ENCODE measurements at places on chromosomes 3 and 15. TPM values are rescaled to one million over a fixed set of nuclear protein-coding genes. Genes with fewer than 3 reads are reported as not detected.

FOXL2NB gene
- not detected for total RNA-seq

ATP1B3 gene
- 68.4 TPM for total RNA-seq

ERICH6 gene
- total RNA-seq, result 0.11 TPM

SLC28A2 gene
- not detected for total RNA-seq

AVEN gene
- total RNA-seq, result 12.9 TPM

ANKRD63 gene
- total RNA-seq, result not detected

CA12 gene
- 21.9 TPM for total RNA-seq

WDR93 gene
- 2.3 TPM for total RNA-seq

VGLL3 gene
- total RNA-seq, result 13.9 TPM

HDC gene
- total RNA-seq, result 0.45 TPM

DNA sequence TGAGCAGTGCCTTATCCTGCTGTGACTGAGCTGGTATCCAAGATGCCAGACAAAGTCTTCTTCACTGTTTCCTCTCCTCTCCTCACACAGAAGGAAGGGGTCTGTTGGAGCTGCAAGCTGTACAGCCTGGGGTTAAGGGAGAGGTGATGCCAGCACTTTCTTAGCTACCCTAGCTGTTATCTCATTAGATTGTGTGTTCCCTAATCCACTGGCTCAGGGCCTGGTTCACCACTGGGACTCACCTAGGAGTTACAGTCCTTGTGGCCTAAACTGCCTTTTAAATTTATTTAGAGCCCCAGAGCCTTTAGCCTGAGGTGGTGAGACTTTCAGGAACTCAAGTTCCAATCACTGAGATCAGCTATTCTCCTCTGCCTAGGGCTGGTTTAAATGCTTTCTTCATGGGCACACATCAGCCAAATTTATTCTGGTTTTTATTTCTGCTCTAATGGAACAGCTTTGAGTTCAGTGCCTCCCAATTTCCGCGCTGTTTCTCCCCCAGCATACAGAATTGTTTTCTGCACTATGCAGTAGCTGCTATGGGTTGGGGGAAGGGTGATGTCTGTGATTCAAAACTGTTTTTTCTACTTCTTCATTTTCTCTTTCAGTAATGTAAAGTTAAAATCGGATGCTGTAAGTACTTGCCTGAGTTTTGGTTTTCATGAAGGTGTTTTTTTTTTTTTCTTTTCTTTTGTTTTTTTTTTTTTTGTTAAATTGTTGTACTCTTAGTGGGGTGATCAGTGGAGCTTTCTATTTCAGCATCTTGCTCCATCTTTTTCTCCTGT lies 198.8 kb downstream of the DOCK3 start:
- no peaks in the 10 kb centered on the region for H3K36me3 ChIP-seq
- no peak for DNase-seq
- H3K27me3 ChIP-seq, result no peaks in the 10 kb centered on the region
- no peak overlapping the region for H3K4me3 ChIP-seq

DNA sequence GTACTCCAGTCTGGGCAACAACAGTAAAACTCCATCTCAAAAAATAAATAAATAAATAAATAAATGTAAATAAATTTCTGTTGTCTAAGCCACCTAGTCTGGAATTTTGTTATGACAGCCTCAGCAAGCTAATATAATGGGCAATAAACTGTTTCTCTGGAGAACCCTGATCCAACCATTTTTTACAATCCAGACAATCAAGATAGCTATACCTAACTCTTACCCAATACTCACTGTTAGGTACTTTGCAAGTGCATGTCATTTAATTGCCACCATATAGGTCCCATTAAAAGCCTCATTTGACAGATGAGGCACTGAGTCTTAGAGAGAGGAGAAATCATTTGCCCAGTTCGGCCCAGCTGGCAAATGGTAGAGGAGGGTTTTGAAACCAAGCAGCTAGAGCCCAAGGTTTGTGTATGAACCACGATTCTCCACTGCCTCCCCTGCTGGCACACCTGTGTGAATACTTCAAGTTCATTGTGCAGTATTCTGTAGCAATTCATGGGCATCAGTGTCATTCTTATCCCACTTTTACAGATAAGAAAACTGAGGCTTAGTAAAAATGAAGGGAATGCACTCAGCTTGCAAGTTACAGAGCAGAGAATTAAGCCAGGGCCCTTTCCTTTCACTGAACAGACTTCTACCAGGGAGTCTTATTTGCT lies 107.0 kb upstream of the UBE2E1 start:
- no peak overlapping the region for H3K27ac ChIP-seq
- H3K4me3 ChIP-seq, result no peak overlapping the region
- H3K36me3 ChIP-seq, result no peaks in the 10 kb centered on the region
- H3K4me1 ChIP-seq, result peaks cover 4% of the 10 kb centered on the region
- DNase-seq, result no peak
- H3K27me3 ChIP-seq, result no peaks in the 10 kb centered on the region

DNA sequence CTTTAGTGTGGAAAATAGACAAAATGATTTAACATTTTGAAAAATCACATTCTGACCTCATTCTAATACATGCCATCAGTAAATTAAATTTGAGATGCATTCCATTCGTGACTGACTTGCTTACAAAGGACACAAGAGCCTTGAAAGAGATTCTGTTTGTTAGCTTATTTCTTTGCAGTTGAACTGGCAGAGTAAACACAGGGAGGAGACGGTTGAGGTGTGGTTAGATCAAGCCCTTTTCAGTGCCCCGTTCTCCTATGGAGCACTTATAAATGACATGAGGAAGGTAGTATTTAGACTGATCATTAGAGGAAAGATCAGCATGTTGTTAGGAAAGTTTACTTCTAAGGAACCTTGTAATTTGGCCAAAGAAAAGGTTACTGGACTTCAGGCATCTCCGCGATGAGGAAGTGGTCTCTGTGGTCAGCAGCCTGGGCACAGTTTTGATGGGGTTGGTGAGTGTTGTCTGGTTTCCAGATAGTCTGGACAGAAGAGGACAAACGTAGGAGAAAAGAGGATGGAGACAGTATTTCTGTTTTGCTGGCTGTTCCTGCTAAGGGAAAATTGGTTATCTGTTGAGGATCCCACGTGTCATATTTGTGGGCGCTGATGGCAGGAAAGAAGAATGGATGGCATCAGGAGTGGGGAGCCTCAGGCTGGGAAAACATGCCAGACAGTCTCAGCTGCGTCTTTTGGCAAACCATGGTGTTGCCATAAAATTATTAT lies 328.9 kb upstream of the TBL1XR1 start:
- H3K4me3 ChIP-seq, result no peak overlapping the region
- H3K36me3 ChIP-seq, result no peaks in the 10 kb centered on the region
- H3K27ac ChIP-seq, result peak overlapping the region; percentile 21
- DNase-seq, result no peak

GRCh38 chr3:127730171-127730570 lies 57.4 kb downstream of the ABTB1 start:
- H3K4me3 ChIP-seq, result no peak overlapping the region
- no peak overlapping the region for H3K27ac ChIP-seq
- no peaks in the 10 kb centered on the region for H3K27me3 ChIP-seq
- peaks cover 12% of the 10 kb centered on the region for H3K4me1 ChIP-seq

- no peak overlapping the region for H3K27ac ChIP-seq
- H3K36me3 ChIP-seq, result no peaks in the 10 kb centered on the region
- no peak for DNase-seq
- H3K4me3 ChIP-seq, result no peak overlapping the region
These were observed 48.5 kb downstream of the IQSEC1 start for GRCh38 chr3:13024765-13025065.

GRCh38 chr15:62087671-62088352 lies 21.0 kb downstream of the C2CD4A start:
- no peaks in the 10 kb centered on the region for H3K36me3 ChIP-seq
- H3K4me3 ChIP-seq, result no peak overlapping the region
- no peak overlapping the region for H3K27ac ChIP-seq
- no peak for DNase-seq
- no peaks in the 10 kb centered on the region for H3K27me3 ChIP-seq
- no peaks in the 10 kb centered on the region for H3K4me1 ChIP-seq

- peaks cover 5% of the 10 kb centered on the region for H3K36me3 ChIP-seq
- no peak for DNase-seq
- H3K4me3 ChIP-seq, result no peak overlapping the region
- no peaks in the 10 kb centered on the region for H3K4me1 ChIP-seq
- H3K27me3 ChIP-seq, result no peaks in the 10 kb centered on the region
- no peak overlapping the region for H3K27ac ChIP-seq
These were observed 18.9 kb downstream of the MUC20 start for GRCh38 chr3:195739561-195740111.

DNA sequence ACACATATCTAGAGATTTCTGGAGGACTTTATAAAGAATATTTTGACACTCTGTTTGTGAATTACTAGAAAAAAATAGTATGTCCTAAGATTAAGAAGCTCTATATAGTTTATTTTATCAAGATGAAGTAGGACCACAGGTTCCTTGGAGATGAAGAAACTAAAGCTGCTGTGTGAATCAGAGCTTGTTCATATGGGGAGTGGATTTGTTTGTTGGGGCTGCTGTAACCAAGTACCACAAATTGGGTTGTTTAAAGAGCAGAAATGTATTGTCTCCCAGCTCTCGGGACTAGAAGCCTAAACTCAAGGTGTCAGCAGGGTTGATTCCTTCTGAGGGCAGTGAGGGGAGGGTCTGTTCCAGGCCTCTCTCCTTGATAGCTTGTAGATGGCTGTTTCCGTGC lies 270.6 kb upstream of the UMPS start:
- H3K27me3 ChIP-seq, result no peaks in the 10 kb centered on the region
- H3K4me3 ChIP-seq, result no peak overlapping the region
- H3K4me1 ChIP-seq, result peaks cover 10% of the 10 kb centered on the region
- DNase-seq, result no peak

GRCh38 chr3:39202094-39202493 lies 9.7 kb upstream of the XIRP1 start:
- no peak for DNase-seq
- H3K4me1 ChIP-seq, result no peaks in the 10 kb centered on the region
- no peaks in the 10 kb centered on the region for H3K36me3 ChIP-seq
- H3K27me3 ChIP-seq, result no peaks in the 10 kb centered on the region

DNA sequence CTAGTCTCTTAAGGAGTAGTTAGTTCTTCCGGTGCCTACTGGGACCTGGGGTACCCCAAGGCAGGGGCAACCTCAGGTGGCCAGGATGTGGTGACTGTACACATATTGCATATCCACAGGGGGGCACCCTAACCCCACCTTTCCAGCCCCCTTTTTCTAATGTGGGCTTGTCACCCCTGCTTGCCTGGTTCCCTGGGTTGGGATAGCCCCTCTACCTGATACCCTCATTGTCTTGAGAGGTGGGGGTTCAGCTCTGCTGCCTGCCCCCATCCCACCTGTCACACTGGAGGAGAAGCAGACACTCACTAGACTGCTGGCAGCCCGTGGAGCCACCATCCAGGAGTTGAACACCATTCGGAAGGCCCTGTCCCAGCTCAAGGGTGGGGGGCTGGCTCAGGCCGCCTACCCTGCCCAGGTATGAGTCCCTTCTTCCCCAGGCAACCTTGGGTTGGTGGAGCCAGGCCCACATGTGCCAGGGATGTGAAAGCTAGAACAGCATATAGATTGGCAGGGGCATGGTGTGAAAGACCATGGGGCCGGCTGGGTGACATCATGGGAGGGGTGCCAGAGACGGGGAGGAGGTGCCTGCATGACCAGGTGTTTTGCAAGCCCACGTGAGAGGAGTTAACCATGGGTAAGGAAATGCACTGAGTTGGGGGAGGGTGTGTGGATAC lies 4.0 kb downstream of the GLYCTK start:
- H3K36me3 ChIP-seq, result peaks cover 6% of the 10 kb centered on the region
- H3K4me3 ChIP-seq, result no peak overlapping the region
- H3K27ac ChIP-seq, result no peak overlapping the region
- peaks cover 8% of the 10 kb centered on the region for H3K4me1 ChIP-seq

- no peaks in the 10 kb centered on the region for H3K36me3 ChIP-seq
- H3K4me3 ChIP-seq, result no peak overlapping the region
- peak overlapping the region; percentile 84 for H3K27ac ChIP-seq
- H3K27me3 ChIP-seq, result no peaks in the 10 kb centered on the region
- peaks cover 61% of the 10 kb centered on the region for H3K4me1 ChIP-seq
These were observed 38.7 kb downstream of the FAM174B start for GRCh38 chr15:92616621-92617548.

GRCh38 chr3:140724856-140725812 lies 47.3 kb downstream of the TRIM42 start:
- H3K4me1 ChIP-seq, result no peaks in the 10 kb centered on the region
- H3K27me3 ChIP-seq, result no peaks in the 10 kb centered on the region
- no peak overlapping the region for H3K27ac ChIP-seq
- DNase-seq, result no peak
- no peak overlapping the region for H3K4me3 ChIP-seq

- peaks cover 3% of the 10 kb centered on the region for H3K4me1 ChIP-seq
- no peak for DNase-seq
- H3K4me3 ChIP-seq, result no peak overlapping the region
- H3K27me3 ChIP-seq, result no peaks in the 10 kb centered on the region
- no peaks in the 10 kb centered on the region for H3K36me3 ChIP-seq
These were observed 51.9 kb downstream of the HOMER2 start for GRCh38 chr15:82900511-82901060.

GRCh38 chr3:142595951-142596725 lies at the start of gene PLS1:
Gene PLS1, plus strand, starts transcription at chr3:142596393. Its CDS starts 67,845 bp downstream, at chr3:142664238.
- H3K36me3 ChIP-seq, result no peaks in the 10 kb centered on the region
- DNase-seq, result peak; percentile 89
- peak within 1 kb of the TSS; percentile 83 for H3K27ac ChIP-seq

GRCh38 chr3:71618538-71618937 lies 35.0 kb upstream of the FOXP1 start:
- H3K4me1 ChIP-seq, result no peaks in the 10 kb centered on the region
- no peaks in the 10 kb centered on the region for H3K36me3 ChIP-seq
- H3K4me3 ChIP-seq, result no peak overlapping the region

- H3K27me3 ChIP-seq, result peaks cover 4% of the 10 kb centered on the region
- no peak overlapping the region for H3K4me3 ChIP-seq
- no peak overlapping the region for H3K27ac ChIP-seq
- no peak for DNase-seq
- H3K4me1 ChIP-seq, result peaks cover 17% of the 10 kb centered on the region
These were observed 126.5 kb downstream of the DGKG start for GRCh38 chr3:186235554-186235953.

Data from thyroid gland (tissue), 4 donors.